ENCODE measurements at places on chromosomes 7 and 10.

GRCh38 chr7:46513447-46513848 lies 592.4 kb upstream of the IGFBP3 start:
- DNase-seq = no peak
- H3K27ac ChIP-seq = no peak overlapping the region
- no peaks in the 10 kb centered on the region for H3K4me1 ChIP-seq

DNA sequence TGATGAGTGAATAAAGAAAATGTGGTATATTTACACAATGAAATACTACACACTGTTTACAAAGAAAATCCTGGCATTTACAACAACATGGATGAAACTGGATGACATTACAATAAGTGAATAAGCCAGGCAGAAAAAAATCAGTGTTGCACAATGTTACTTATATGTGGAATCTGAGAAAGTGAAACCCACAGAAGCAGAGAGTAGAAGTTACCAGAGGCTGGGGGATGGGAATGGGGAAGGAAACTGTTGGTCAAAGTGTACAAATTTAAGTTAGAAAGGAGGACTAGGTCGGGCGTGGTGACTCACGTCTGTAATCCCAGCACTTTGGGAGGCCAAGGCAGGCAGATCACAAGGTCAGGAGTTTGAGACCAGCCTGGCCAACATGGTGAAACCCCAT lies 538.5 kb upstream of the MKI67 start:
- no peaks in the 10 kb centered on the region for H3K36me3 ChIP-seq
- no peak overlapping the region for H3K4me3 ChIP-seq
- DNase-seq = no peak
- H3K4me1 ChIP-seq = no peaks in the 10 kb centered on the region
- H3K27me3 ChIP-seq = no peaks in the 10 kb centered on the region

- H3K4me1 ChIP-seq = no peaks in the 10 kb centered on the region
- H3K27ac ChIP-seq = no peak overlapping the region
- H3K27me3 ChIP-seq = no peaks in the 10 kb centered on the region
- no peak overlapping the region for H3K4me3 ChIP-seq
- H3K36me3 ChIP-seq = no peaks in the 10 kb centered on the region
These were observed 225.3 kb upstream of the ZMIZ1 start for GRCh38 chr10:78843495-78843894.

DNA sequence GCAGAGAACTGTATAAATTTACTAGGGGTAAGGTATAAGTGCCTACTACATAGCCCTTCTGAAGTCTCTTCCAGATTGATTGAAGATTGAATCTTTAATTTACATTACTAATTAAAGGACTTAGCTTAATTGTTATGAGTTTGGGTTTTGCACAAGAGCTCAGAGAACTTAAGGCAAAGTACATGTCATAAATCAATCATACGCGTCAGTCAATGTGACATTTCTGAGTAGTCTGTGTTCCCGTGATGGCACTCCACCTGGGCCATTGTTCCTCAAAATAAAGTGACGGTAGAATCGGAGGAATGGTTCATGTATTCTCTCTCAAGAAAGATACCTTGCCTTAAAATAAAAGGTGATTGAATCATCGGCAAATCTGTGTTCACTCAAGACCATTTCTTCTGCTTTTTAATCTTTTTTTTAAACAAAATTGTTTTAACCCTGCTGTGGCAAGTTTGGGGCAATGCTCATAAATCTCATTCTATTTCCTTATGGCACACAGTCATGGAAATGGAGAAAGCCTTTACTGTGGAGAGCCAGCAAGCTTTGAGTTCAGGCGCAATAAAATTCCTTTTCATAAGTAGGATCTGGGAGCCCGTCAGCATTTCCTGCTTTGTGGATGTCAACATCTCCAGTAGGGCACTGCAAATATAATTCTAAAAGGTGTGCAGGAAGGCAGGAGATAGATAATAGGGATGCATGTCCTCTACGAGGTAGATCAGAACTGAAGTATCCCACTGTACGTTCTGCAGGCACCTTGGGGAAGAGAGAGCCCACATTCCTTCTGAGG lies 427.4 kb downstream of the GATA3 start:
- no peaks in the 10 kb centered on the region for H3K36me3 ChIP-seq
- H3K27me3 ChIP-seq = no peaks in the 10 kb centered on the region
- DNase-seq = no peak
- H3K4me3 ChIP-seq = no peak overlapping the region
- no peak overlapping the region for H3K27ac ChIP-seq

DNA sequence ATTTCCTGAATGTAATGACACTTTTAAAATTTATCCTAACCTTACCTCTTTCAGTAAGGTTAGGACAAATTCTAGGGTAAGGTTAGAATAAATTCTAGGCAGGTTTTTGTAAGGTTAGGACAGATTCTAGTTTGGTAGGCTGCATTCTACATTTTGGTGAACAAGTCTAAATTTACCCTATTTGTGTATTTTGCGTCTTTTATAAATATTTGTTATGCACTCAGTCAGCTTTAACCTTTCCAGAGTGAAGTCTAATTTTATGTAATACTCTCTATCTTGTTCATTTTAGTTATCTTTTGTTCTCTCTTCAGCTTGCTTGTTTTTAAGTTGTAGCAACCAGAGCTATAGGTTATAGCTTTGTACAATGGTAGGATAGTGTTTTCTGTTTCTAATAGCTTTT lies 54.0 kb downstream of the GLCCI1 start:
- DNase-seq = no peak
- peaks cover 6% of the 10 kb centered on the region for H3K36me3 ChIP-seq
- no peak overlapping the region for H3K4me3 ChIP-seq
- peaks cover 13% of the 10 kb centered on the region for H3K4me1 ChIP-seq

- no peak overlapping the region for H3K27ac ChIP-seq
- no peaks in the 10 kb centered on the region for H3K4me1 ChIP-seq
- no peak overlapping the region for H3K4me3 ChIP-seq
- no peaks in the 10 kb centered on the region for H3K36me3 ChIP-seq
These were observed 34.8 kb upstream of the ARHGAP22 start for GRCh38 chr10:48639632-48640031.

Data from liver (tissue), 10 donors.